RPMI7951 (cell line): ENCODE measurements at places on chromosomes 12 and 14.

DNA sequence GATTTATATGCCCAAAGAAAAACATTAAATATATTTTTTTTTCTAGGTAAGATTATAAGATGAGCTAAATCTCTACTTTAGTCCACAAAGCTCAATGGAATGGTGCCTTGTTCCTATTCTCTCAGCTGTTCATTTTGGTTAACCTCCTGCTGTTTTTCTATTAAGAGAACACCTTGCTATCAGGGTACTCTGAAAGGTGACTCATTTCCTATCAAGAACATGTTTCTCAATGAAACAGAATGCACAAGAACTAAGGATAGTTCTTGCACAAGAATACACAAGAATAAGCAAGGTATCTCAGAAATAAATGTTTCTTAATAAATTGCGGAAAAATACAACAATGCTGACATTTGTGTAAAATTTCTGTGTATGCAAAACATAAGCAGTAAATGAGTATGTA, 14.1 kb downstream of the ABCD2 start:
- DNase-seq = no peak

DNA sequence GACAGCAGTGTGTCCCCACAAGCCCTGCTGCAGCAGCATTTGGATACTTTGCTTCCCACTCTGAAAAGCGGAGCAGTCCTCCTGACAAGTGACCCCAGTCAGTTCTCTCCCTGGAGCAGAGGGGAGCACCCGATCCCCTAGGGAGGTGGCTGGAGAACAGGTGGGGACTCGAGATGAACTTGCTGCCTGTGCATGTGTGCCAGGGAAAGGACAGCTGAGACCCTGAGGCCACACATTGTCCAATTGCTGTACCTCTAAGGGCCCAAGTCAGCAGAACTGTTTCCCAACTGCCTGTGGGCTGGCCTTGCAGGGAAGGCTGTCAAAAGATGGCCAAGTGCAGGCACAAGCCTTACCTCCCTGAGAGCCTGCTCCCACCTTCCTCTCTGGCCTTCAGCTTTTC, 55.1 kb downstream of the IFT43 start:
- no peak for DNase-seq

- no peak for DNase-seq
Observed at GRCh38 chr14:64773046-64773445, 68.8 kb downstream of the PLEKHG3 start.

DNA sequence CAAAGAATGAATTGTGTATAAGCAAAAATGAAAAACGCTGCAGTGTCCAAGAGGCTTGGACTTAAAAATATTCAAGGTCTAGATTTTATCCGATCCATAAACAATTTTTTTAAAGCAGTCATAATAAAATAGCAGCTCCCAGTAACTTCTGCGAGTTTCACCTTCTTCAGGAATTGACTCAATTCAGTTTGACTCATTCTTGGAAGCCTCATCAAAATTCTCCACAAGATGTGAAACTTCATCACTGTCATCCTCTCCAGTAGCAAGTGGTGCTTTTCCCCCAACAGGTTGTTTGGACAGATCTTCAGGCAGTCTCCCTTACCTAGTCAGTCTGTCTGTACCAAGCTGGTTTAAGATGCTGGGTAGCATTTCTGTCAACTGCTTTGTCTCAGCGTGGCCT, 93.5 kb upstream of the FOXG1 start:
- DNase-seq = no peak
